ENCODE measurements at places on chromosomes 5 and 9. TPM values are rescaled to one million over a fixed set of nuclear protein-coding genes. Genes with fewer than 3 reads are reported as not detected.

GRCh38 chr9:93169444-93169843, 14.5 kb upstream of the WNK2 start:
- DNase-seq, result no peak

GRCh38 chr5:34551911-34552433, 104.2 kb upstream of the RAI14 start:
- DNase-seq, result peak; percentile 91

DNA sequence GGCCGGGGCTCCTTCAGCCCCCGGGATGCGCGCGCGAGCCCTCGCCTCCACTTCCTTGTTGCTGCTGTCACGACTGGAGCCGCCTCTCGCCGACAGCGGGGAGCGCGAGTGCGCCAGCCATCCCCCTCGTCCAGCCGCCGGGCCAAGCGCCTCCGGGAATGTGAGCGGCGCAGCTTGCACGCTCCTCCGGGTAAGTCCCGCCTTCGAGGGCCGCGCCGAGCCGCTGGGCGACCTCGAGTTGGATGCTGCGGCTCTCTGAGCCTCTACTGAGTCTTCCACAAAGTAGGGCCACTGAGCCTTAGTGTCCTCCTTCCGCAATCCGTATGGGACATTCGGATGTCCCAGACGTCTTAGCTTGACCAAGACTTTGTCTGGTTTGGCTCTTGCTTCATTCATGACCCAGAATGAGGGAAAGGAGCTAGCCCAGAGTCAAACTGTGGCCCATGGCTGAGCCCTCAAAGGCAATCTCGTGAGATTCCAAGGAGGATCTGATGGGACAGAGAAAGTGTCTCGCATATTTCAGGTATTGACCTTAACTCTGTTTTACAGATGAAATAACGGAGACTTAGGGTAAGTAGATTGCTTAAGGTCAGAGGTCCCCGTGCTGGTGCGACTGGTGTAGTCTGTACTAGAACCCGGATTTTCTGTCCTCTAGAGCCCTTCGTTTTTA, 586 bp downstream of the HMGXB3 start:
- DNase-seq, result peak; percentile 28

GRCh38 chr5:172421-172820, 18.9 kb upstream of the LRRC14B start:
- DNase-seq, result no peak

The KLHL3 gene
- total RNA-seq, result 18.0 TPM

The TRMT10B gene
- 5.1 TPM for total RNA-seq

Data from cerebellum (tissue), 4 donors.